ENCODE measurements at places on chromosomes 16 and 17. TPM values are rescaled to one million over a fixed set of nuclear protein-coding genes. Genes with fewer than 3 reads are reported as not detected.

The CACNG1 gene
- not detected for total RNA-seq

The LHX1 gene
- total RNA-seq: not detected

The CACNA1G gene
- total RNA-seq: not detected

The PIRT gene
- not detected for total RNA-seq

The AIPL1 gene
- total RNA-seq: not detected

The RAB40C gene
- total RNA-seq: 17.6 TPM

The CAVIN1 gene
- total RNA-seq: 1.6 TPM

The PRR15L gene
- not detected for total RNA-seq

The CACNG5 gene
- total RNA-seq: not detected

The EPN3 gene
- total RNA-seq: not detected

The VPS25 gene
- 51.9 TPM for total RNA-seq

The PIPOX gene
- 1.6 TPM for total RNA-seq

The DNAAF8 gene
- total RNA-seq: 0.40 TPM

The EVPL gene
- total RNA-seq: 0.02 TPM

The CDR2 gene
- total RNA-seq: 43.5 TPM

The GAS7 gene
- total RNA-seq: 0.27 TPM

The AURKB gene
- 224 TPM for total RNA-seq

The CBLN1 gene
- total RNA-seq: not detected

The CHMP1A gene
- total RNA-seq: 102 TPM

The MTMR4 gene
- total RNA-seq: 48.9 TPM

The MARVELD3 gene
- total RNA-seq: not detected

The CMTM2 gene
- total RNA-seq: 0.73 TPM

The FBXL20 gene
- total RNA-seq: 13.1 TPM

The RANBP10 gene
- total RNA-seq: 30.4 TPM
